ENCODE measurements at places on chromosomes 3 and 15.

- no peak for DNase-seq
These were observed 21.3 kb downstream of the SLC12A8 start for GRCh38 chr3:125191256-125191655.

DNA sequence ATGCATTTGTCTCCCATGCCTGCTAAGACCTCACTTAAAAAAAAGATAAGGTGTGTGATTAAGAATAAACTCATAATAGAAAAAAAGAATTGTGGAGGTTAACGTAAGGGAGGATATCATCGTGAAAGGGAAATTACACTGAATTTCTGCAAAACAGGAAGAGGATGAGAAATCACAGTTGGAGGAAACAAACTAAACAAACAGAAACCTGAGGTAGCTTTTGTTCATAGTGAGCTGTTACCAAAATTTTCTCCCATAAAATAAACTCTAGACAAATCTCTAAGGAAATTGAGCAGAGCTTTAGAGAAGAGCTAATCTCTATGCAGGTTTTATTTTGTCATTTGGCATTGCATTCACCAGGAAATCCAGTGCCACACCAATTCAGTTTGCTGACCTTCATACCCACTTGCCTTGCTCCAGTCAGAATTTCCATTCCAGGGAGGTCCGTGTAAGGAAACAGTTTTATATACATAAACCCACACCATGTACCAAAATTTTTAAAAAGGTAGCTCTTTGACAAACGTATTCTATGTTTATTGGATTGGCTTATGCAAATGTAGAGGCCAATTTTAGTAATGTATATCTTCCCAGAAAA lies 231.2 kb downstream of the MBNL1 start:
- no peak for DNase-seq

DNA sequence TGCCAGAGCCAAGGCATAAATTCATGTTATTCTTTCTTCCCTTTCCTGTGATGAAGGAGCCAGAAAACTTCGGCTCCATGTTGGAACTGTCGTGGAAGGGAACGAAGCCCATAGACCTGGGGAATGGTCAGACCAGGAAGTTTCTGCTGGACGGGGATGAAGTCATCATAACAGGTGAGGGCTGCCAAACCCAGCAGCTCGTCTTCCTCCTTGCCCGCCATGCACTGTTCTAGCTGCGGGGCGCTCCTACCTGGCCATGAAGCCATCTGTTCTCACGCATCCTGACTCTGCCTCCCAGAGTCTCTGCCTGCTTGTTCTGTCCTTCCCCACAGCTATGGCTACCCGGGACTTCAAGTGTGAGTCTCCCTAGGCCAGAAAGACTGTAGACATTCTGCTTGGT lies 28.2 kb downstream of the FAH start:
- DNase-seq = no peak

GRCh38 chr15:91966194-91966552 lies 112.7 kb downstream of the SLCO3A1 start:
- no peak for DNase-seq

GRCh38 chr15:26382444-26383072 lies 390.3 kb downstream of the GABRB3 start:
- no peak for DNase-seq

- DNase-seq = no peak
These were observed 6.9 kb downstream of the KIF7 start for GRCh38 chr15:89648106-89649012.

DNA sequence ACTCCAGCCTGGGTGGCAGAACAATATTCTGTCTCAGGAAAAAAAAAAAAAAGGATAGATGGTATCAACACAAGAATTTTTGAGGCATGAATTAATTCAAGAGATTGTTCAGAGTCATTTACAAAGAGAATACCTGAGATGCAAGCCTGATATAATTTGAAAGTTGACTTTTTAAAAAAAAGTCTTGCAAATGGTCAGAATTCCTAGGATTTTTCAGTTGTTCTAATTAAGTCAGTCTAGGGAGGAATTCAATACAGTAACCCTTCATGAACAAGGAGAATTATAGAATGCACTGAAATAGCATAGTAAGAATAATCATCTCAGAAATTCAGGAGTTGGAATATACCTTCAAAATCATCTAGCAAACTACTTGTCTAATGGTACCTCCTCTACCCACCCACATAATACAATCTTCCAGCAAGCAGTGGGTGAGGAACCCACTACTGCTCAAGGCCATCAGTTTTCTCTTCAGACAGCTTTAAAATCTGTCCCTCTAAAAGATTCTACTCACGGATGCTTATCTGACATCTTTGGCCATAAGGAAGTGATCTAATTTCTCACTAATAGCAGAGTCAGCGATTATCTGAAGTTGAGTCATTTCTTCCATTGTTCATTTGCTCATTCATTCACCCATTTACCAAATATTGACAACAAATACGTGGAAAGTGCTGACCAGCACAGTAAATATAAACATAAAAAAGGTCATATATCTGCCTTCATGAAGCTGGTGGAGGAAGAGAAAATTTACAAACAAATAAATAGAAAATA lies 159.6 kb downstream of the GREM1 start:
- no peak for DNase-seq

- DNase-seq = peak; percentile 79
These were observed 13.9 kb downstream of the SPINT1 start for GRCh38 chr15:40857601-40858341.

DNA sequence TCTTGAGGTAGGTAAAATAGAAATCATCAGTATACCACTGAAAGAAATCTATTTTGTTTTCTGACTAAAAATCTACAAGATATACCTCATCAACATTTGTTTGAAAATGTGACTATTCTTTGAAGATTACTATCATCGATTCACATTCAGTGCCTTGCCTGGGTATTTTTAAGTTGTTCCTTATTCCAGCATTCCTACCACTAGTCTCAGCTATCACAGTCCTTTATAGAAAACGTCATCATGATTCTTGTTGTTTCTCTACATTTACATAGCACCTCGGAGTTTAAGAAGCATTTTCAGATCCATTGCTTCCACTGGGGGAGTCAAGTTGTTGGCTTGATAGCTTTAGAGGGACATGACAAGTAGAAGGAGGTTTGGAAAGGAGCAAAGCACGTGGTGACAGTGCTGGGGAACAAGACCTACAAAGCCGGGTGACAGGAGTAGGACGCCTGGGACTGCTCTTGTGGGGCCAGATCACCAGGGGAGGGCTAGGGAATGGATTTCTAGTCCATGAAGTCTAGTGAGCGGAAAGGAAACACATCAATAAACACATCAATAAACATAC lies 61.5 kb downstream of the HES1 start:
- DNase-seq = no peak

DNA sequence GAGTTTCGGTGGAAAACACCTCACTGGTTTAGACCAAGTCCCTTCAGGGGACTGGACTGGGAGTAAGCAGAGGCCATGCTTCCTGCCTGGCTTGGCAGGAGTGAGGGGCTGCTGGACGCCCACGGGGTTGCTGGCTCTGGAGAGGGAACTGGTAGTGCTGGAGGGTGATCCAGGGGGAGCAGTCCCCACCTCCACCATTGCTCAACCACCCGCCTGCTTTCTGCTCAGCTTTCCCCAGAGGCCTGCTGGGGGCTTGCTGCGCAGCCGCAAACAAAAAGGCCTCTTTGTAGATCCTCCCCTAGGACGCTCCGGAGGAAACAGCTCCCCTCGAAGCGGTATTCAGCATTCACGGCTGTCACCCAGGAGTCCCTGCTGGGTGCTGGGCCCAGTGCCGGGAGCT lies 33.5 kb downstream of the EBLN2 start:
- no peak for DNase-seq

GRCh38 chr3:10581251-10581650 lies 75.9 kb upstream of the ATP2B2 start:
- DNase-seq = no peak

- no peak for DNase-seq
These were observed 49.1 kb downstream of the ZIC4 start for GRCh38 chr3:147356909-147357900.

DNA sequence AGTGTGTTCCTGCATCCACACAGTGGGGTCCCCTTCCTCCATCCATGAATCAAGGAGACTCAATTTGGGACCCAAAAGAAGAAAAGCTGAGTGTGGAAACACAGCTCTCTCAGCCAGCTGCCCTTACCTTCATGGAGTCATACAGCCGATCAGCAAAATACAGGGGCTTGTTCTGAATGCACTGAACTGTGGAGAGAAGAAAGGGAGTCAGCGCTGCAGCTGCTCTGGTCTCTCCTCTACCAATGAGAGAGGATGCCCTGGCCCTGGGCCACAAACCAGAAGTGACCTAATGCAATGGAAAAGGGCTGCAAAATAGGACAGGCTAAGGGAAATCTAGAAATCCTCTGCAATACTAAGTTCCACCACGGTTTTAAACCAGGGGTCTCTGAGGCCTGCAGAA lies 46.7 kb downstream of the ANXA2 start:
- DNase-seq = no peak

- DNase-seq = no peak
These were observed 26.2 kb downstream of the FAM43A start for GRCh38 chr3:194711913-194712312.

DNA sequence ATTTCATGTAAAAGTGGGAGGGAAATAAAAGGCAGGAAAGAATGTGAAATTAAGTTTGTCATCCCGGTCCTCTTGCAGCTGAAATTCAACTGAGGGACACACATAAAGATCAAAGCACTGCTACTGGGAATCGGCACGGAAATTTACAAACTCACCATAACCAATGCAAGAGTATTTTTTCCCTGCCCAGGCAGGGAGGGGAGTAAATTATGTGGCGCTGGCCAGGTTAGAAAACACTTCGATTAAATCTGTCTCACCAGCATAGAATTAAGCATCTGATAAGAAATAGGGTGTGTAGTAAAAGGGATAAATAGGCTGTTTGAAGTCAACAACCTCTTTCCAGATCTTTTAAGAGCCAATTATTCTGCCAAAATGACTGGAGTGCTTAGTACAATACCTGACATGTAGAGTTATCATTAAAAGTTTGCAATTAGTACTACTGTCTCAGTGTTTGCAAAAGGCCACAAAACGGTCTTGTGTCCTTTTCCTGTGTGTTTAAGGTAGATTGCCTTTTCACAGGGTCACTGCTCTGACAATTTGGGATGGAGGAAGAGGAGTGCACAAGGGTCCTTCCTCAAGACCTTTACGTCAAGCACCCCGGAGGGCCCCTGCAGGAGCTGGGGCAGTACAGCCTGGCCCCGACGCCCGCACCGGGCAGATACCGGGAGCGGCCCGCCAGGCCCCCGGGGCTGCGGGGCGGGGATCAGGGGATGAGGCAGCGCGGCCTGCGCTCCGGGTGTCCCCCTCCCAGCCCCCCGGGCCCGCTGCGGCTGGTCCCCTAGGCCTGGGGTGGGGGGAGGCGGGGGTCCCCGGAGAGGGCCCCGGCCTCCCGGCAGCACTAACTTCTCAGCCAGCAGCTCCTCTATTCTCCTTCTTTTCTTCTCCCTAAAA lies 651 bp downstream of the UBA3 start:
- no peak for DNase-seq

DNA sequence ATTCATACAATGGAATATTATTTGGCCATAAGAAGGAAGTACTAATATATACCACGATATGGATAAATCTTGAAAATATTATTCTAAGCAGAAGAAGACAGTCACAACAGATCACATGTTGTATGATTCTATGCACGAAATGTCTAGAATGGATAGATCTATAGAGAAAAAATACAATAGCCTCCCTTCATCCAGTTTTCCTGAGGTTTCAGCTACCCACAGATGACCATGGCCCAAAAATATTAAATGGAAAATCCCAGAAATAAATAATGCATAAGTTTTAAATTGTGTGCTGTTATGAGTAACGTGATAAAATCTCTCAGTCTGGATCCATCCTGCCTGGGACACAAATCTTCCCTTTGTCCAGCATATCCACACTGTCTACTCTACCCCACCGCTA lies 162.2 kb upstream of the ST8SIA2 start:
- no peak for DNase-seq

GRCh38 chr15:69086427-69087204 lies 72.1 kb downstream of the NOX5 start:
- no peak for DNase-seq

DNA sequence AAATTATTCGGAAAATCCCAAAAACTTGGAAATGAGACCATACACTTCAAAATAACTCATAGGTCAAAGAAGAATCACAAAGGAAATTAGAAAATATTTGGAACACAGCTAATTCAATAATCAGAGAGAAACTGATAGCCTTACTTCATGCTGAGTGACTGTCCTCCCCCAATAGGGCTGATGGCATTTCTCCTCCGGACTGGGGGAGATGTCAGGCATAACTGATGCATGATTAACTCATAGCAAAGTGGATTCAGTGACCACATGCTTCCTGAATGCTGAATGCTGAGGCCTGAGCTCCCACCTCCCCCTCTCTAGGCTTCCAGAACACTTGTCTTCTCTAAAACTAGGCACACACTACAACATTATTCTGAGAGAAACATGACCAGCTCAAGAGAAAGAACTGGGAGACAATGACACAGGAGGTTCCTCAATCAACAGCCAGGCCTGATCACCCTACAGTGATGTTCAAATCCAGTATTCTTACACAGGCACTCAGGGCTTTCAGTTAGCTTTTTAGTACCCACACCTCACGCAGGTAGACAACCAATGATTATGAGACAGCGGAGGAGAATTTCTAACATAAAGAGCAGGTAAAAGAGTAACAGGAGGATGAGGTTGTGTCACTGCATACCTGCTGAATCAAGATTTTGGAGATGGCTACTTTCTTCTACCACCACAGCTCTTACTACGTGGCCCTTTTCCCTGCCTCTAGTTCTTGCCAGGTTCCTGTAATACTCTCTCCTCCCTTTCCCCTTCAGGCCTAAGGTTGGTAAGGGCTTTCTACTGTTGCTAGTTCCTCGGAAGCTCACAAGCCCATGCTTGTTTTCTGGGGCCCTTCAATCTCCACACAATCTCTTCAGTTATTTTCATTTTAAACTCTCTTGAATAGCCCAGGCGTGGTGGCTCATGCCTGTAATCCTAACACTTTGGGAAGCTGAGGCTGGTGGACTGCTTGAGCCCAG lies 96.1 kb downstream of the FMN1 start:
- no peak for DNase-seq

- DNase-seq = no peak
These were observed 47.0 kb upstream of the LRRFIP2 start for GRCh38 chr3:37221407-37221806.

GRCh38 chr3:11009898-11010297 lies 17.4 kb downstream of the SLC6A1 start:
- DNase-seq = no peak

- no peak for DNase-seq
These were observed 1042.8 kb upstream of the NR2F2 start for GRCh38 chr15:95287720-95288103.

DNA sequence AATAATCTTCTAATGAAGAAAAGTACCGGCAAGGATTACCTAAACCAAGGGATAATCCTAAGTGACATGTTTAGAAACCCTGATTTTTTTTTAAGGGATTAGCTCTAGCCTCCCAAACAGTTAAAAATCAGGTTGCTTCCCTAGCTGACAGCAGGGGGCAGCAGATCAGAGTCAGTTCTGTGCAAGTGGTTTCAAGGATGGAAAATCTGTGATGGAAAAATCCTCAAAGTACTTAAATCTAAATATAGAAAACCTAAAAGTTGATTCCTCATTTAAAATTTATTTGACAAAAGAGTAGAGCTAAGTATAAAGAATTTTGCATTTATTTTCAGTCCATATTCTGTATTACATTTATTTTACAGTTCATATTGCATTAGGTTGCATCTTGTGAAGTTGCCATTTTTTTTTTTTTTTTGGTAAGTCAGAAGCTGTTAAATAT lies 107.6 kb downstream of the PEX5L start:
- no peak for DNase-seq

Measured in stimulated activated naive CD4-positive, alpha-beta T cell (primary cell).